ENCODE measurements at places on chromosomes 16 and 17.

DNA sequence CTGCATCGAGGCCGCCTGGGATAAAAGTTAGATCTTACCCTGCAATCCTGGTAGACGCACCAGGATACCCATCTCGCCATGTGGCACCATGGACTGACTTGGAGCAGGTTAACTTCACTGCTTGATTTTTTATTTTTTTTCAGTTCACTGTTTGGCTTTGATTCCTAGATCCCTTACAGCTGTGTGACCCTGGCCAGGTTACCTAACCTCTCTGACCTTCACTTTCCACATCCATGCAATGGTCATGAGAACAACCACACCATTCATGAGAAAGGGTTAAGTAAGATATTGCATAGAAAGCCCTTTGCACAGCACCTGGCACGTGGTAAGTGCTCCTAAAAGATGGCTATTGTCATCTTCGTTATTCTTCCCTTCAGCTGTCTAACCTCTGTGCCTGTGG is 230.5 kb downstream of the SOX9 start:
- no peak for DNase-seq

DNA sequence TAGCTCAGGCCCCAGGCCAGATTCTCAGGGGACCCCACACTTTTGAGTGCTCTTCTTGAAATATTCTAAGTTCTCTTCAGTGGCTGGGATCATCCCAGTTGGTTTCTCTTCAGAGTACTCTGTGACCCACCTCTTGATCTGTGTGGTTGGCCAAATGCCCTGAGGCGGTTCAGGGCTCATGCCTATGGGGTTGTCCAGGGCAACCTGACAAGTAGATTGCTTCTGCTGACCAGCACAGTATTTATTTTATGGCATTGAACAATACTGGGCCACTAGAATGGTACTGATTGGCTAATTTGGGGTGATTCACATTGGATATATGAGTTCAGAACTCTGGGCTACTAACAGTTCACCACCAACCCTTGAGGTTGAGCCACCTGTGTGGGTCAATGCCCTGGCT is 7.4 kb upstream of the GOSR2 start:
- DNase-seq, result no peak

DNA sequence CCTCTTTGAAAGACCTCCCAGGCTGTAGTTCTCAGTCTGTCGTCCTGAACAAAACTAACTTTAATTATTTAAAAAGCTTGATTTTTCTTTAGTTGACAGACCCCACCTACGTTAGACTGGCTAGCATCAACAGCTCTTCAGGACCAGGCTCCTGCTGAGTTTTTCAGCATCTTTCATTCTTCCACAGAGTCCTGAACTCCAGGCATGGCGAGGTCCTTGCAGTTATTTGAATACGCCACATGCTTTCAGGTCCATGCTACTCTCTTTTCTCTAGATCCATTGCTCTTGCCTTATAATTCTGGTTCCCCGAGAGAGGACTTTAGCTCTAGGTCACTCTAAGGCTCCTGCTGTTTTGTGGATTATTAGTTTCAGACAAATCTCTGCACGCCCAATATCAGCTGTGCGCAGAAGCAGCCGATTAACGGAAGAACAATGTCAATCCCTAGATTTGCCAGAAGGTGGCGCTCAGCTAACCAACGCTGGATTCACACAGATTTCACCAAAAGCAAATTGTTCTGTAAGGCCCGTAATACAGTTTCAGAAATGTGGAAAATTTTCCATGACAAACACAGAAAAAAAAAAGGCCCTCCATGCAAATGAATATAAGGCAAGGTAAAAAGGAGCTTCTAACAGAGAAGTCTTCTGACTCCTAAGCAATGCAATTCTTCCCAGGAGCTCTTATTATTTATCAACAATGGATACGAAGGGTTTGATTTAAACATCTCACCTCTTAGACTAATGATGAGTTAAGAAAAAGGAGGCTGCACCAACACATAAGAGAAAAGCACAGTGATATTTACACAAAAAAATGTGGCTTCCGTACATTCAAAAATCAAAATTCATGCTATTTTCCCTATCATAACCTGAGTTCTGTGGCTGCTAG is 33.5 kb upstream of the BCO1 start:
- peak; percentile 52 for DNase-seq

- DNase-seq, result no peak
These were observed 9.5 kb downstream of the CAVIN1 start for GRCh38 chr17:42413464-42414040.

DNA sequence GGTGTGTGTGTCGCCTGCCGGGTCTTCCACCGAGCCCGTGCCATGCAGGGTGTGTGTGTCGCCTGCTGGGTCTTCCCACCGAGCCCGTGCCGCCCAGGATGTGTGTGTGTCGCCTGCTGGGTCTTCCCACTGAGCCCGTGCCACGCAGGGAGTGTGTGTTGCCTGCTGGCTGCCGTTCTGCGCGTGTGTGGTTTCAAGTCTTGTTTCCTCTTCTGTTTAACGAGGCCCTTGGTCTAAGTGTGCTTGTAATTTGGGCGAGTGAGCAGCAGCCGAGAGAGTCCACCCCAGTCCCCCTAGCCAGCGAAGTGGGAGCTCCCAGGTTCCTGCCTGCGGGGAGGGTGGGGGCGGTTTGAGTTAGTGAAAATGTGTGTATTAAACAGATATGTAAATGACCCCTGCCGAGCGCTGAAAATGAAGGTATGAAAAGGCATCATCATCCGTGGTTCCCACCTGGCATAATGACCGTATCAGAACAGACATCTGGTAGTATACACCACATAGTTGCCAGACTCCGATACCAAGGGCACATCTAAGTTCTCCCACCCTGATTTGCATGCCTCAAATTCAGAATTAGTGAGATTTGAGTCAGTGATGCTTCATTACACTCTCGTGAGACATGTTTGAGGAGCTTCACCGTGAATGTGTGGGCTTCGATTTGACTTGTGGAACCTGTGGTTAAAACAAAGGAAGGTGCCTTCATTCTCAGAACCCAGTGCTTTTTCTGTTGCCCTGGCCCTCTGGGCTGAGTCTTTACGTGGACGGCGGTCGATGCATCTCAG is 114.5 kb upstream of the CHMP6 start:
- DNase-seq, result peak; percentile 83

GRCh38 chr16:50040018-50040417 is 15.0 kb downstream of the CNEP1R1 start:
- no peak for DNase-seq

DNA sequence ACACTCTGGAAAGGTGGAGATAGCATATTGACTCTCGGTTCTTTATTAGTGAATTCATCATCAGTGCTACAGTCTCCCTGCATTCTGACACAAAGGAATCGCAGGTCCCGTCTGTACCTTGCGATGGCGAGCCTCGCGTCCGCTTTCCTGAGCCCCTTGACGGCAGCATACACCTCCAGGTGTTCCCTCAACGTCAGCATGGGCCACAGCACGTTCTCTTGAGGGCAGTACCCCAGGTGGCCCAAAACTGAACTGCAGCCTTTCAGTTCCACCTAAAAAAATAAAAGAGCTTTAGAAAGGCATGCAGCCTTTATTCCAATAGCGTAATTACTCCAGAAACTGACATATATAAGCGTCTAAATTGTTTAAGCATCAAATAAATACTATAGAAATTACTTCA is 24.2 kb upstream of the ABCA9 start:
- DNase-seq, result no peak

GRCh38 chr16:3623642-3624041 is 12.2 kb upstream of the SLX4 start:
- DNase-seq, result no peak

- no peak for DNase-seq
These were observed 3.6 kb downstream of the GSE1 start for GRCh38 chr16:85616607-85617321.

All from stimulated activated CD4-positive, alpha-beta T cell treated with anti-CD3 and anti-CD28 coated beads, Interleukin-2, amount 100 ng/mL, for 24 hours (primary cell).